ENCODE measurements at places on chromosomes 6 and 20.
A peak's percentile ranks its signal among the peaks of the same experiment; 100 is the strongest.

DNA sequence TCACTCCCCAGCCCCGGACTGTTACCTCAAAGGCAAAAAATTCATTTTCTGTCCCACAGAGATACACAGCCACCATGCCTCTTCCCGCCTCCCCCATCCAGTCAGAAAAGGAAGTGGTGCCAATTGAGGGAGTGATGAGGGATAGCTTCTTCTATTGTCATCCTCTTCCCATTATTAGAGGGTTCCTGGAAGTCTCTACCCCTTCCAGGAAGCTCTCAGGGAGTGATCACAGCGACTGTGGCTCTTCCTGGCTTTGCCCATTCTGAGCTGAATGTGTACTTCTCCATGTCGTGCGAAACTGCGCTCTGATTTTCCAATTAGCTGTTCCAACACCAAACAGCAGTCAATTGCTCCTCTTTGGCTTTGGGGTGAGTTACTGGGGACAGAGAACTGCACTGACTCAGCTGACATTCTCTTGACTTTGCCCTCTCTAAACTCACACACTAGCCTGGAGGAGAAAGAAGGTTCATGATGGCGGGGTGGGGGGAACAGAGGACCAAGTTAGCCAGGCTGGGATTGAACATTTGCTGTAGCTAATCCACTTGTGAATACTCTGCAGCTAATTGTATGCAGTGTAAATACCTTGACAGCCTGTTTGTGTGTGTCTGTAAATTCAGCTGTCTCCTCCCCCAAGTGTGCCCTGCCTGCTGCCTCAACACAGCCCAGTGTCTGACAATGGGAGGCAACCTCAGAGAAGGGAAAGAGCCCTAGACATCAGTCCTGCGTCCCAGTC, 2.4 kb upstream of the MDGA1 start:
- no peak for DNase-seq

DNA sequence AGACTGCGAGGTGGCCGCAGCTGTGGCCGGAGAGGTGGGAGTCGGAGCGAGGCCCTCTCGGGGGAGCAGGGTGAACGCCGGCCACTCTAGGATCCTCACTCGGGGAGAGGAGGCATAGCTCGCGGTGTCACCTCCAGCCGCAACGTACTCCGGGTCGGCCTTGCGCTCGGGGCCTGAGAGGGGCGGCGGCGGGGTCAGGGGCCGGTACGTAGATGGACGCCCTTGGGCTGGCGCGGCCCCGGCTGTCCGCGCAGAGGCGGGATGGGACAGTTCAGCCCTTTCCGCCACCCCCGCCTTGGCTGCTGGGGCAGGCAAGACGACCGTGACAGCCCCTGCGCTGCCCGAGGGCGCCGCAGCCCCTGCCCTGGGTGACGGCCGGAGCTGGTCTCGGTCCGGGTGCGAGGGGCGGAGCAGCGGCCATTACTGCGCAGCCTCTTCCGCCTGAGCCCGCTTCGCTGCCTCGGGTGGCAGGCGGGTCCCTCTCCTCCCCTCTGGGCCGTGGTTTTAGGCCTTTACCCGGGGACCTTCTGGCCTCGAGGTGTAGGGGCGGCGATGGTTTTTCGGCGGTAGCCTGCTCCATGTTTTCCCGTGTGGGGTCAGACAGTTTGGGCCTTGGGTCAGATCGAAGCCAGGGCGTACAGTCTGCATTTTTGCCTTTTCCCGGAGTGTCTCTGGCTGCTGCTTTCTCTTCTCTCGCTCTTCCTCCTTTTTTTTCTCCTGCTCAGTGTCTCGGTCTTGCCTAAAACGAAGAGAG, 405 bp downstream of the RNF146 start:
- peak; percentile 68 for DNase-seq

GRCh38 chr20:35274172-35275092, 3.5 kb downstream of the MMP24OS start:
- DNase-seq = no peak

- peak; percentile 92 for DNase-seq
Observed at GRCh38 chr20:17612287-17612991, 42.6 kb downstream of the DSTN start.

DNA sequence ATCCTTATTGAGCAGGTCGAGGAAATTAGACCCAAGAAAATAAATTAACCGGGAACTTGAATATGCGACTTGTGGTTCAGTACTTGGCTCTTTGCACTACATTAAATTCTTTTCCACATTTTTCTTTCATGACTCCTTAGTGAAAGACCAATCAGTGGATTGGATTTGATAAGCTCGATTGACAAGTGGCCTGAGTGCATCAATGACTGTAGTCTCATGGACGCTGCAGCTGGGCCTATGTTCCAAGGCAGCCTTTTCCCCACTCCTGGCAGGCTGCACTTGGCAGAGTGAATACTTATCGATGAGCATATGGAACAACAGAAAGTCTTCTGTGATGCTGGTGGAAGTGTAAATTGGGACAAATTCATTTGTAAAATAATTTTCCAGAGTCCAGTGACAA, 210.8 kb upstream of the EXOC2 start:
- no peak for DNase-seq

- no peak for DNase-seq
Observed at GRCh38 chr20:47456041-47456537, 45.6 kb upstream of the NCOA3 start.

DNA sequence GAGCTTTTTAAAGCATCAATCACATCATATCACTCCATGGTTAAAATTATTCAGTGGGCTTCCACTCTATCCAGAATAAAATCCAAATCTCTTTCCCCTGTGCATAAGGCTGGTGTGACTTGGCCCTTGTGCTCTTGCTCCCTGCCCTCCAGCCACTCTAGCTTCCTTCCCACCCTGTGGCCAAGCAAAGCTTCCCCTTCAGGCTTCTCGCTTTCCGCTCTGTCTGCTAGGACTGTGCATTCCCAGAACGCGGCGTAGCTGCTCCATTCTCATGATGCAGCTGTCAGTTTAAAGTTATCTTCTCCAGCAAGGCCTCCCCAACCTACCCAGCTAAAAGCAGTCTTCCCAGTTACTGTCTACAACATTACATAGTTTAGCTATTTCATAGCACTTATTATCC, 19.4 kb upstream of the KCNK16 start:
- no peak for DNase-seq

DNA sequence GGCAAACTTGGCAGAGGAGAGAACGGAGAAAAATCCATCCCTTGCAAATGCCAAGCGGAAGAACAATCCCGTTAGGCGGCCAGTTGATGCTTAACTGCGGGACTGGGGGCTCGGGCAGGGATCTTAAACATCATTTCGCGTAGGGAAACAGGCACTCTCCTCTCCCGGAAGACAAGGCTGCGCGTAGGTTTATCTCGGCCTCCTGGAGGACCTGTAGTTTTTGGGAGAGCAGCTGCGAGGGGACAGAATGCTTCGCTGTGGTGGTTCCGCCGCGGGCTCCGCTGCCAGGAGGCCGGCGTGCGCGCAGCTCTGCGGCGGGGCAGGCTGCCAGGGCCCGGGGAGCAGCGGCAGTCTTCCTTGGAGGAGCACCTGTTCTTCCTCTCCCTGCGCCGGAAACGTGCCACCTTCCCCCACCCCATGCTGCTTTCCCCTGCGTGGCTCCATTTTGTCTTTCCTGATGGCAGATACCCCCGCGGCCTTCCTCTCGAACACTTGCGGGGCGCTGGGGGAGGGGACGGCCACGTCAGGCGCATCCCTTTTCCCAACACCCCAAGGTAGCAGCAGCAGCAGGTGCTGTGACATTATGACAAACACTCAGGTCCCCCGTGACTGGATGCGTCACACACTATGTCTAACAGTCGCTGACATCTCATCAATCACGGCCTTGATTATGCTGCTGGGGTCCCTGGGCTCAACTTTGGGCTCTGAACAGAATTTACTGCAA, 230.7 kb upstream of the BTBD3 start:
- DNase-seq = no peak

GRCh38 chr20:38342713-38343310, 3.5 kb upstream of the LBP start:
- DNase-seq = no peak

GRCh38 chr20:19861147-19861759, 103.2 kb downstream of the RIN2 start:
- DNase-seq = no peak

DNA sequence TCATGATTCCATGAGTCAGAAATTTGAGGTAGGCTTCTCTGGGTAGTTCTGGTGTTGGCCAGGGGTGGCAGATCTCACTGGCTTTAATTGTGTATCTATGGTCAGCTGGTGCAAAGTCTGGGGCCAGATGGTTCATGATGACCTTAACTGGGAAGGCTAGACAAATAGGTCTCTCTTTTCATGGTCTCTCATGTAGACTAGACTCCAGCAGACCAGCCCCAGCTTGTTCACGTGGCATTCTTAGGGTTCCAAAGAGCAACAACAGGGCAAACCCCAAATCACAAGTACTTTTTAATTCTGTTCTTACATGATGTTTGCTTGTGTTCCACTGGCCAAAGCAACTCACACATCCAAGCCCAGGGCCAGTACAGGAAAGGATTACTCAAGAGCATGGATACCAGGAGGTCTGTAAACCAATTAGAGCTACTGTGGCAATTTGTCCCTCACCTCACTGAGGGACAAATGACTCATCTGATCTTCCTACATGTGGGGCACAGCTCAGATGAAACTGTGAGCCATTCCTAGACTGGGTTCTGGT, 79.5 kb upstream of the PBOV1 start:
- DNase-seq = no peak

Data from immature natural killer cell (primary cell).